ENCODE measurements at places on chromosomes 11 and 22. TPM values are rescaled to one million over a fixed set of nuclear protein-coding genes. Genes with fewer than 3 reads are reported as not detected.

DNA sequence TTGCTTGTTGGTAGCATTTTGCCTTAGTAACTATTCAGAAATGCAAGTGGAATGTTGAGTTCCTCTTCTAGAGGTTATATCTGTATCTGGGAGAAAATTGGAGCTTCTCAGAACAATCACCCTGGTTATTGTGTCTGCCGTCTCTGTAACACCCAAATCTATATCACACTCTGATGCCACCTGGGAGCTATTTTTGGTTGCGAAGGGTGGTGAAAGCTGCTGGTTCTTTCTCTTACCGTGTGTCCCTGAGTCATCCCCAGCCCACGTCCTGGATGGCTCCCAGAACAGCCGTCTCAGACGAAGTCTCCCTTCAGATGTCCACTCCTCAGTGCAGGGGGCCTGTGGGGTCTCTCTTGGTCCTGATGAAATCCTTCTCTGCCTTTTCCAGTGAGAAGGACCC lies 83.5 kb downstream of the C22orf31 start:
- peaks cover 37% of the 10 kb centered on the region for H3K4me1 ChIP-seq
- DNase-seq = peak; percentile 73
- H3K4me3 ChIP-seq = no peak overlapping the region
- no peaks in the 10 kb centered on the region for H3K36me3 ChIP-seq
- H3K27me3 ChIP-seq = no peaks in the 10 kb centered on the region

The LRRC32 gene
- total RNA-seq = 153 TPM

The FGF4 gene
- not detected for total RNA-seq

DNA sequence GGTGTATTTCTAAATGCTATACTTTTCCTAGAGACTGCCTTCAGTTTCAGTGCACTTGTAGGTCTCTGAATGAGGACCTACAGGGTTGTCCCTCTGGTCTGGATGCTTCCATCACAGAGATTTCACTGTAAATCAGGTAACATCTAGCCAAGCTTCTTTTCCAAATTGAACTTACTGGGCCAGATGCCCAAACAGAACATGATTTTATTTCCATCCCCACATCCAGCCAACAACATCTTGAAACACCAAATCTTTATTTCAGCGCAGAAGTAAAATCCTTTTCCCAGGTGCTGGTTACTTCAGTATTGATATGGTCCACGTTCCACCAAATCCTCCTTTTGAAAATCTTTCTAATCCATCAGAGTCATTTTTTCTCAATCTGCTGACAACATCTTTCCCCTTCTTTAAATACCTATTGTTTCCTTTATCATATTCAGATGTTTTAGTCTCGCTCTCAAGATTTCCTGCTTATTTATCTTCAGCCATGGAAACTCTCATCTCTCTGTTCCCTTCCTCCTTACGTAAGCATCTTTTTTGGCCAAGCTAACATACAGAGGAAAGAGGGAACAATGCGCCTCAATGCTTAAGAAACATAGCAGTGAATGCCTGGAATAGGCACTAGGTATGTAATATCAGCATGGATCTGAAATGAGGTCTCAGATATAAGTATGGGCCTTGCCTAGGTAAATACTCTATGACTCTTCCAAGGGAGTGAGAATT lies 201.2 kb upstream of the MTNR1B start:
- no peak for DNase-seq
- no peak overlapping the region for H3K27ac ChIP-seq
- no peaks in the 10 kb centered on the region for H3K27me3 ChIP-seq
- H3K36me3 ChIP-seq = no peaks in the 10 kb centered on the region
- no peak overlapping the region for H3K4me3 ChIP-seq
